ENCODE measurements at places on chromosomes 5 and 9.

DNA sequence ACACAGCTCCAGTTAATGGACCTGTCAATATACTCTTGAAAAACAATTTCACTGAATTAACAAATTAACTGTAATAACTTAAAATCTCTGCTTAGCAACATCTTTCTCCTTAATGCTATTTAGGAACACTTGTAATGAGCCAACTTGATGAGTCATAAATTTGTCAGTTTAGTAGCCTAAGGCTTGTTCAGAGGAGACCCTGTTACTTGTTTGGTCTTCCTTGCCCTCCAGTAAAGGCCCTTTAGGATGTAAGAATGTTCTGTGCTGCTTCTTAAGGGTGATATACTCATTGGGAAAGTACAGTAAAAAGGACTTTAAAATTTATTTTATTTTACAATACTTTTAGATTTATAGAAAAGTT is 11.4 kb upstream of the MATR3 start:
- no peak for DNase-seq

- no peak for DNase-seq
Observed at GRCh38 chr5:92942762-92943161, 638.3 kb downstream of the NR2F1-AS1 start.

DNA sequence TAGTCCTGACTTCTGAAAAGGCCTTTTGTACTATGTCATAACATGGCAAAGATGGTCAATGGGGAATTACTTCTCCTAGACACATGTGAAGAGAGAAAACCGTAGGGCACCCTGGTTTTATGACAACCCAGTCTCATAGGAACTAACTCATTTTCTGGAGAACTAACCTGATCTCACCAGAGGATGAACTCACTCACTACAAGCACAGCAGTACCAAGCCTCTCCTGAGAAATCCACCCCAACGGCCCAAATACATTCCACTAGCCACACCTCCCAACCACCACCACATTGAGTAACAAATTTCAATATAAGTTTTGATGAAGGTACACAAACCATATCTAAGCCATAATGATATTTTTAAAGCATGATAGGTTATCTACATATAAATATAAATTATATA is 909.3 kb upstream of the CDH10 start:
- DNase-seq = no peak

- DNase-seq = no peak
Observed at GRCh38 chr9:113531919-113532808, 68.6 kb downstream of the RGS3 start.

GRCh38 chr5:123626051-123626450 is 114.1 kb downstream of the CSNK1G3 start:
- no peak for DNase-seq

Data from A673 (cell line).